CD4-positive, alpha-beta memory T cell (primary cell): ENCODE measurements at places on chromosomes 2 and 18.

DNA sequence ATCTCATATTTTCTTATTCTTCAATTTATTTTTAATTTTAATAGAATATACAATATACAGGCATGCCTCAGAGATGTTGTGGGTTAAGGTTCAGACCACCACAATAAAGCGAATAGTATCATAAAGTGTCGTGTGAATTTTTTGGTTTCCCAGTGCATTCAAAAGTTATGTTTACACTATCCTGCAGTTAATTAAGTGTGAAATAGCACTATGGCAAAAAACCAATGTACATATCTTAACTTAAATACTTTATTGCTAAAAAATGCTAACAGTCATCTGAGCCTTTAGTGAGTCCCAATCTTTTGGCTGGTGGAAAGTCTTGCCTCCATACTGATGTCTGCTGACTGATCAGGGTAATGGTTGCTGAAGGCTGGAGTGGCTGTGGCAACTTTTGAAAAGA lies 637.6 kb downstream of the TDRD15 start:
- no peak for DNase-seq

DNA sequence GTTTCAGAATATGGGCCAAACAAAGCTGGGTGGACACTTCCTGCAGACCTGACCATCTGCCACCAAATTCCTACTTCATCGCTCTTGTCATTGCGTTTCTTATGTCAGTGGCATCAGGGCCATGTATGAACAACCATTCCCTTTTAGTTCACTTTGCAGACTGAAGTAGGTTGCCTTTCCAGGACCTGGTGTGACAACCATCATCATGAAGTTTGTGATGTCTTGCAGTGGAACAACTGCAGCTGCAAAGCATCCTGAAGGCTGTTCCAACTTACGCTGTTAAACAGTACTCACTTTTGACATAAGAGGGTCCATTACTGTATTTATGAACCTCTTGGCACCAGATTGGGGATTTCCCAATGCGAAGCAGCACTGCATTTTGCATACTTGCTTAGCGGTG lies 511.6 kb downstream of the ARHGAP15 start:
- no peak for DNase-seq

DNA sequence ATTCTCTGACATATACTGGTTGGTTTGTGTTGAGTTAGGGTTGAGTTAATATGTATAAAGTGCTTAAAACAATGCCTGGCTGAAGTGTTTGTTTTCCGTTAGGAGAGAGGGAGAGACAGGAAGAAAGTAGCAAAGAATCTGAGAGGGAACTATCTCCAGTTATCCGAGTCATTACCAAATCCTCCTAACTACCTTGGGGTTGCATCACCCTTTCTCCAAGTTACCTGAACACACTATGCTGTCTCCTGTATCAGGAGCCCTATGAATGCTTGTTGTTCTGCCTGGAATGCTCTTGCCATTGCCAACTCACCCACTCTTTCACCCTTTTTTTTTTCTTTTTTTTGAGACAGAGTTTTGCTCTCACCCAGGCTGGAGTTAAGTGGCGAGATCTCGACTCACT lies 47.9 kb upstream of the ITGAV start:
- no peak for DNase-seq

DNA sequence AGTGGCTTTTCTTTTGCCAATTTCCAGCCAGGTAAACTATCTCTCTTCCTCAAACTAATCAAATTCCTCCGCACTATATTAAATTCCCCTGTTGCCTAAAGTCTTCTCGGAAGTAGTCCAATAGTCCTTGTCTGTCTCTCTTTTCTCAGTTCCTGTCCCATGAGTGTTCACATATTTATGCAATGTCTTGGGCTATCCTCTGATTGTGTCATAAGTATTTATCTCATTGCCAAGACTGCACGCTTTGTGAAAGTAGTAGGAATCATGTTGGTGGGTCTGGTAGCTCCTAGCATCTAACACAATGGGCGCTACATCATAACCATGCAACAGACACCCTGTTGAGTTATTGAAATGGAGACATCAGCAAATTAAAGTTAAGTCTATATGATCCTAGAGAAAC lies 59.9 kb upstream of the POU3F3 start:
- no peak for DNase-seq

GRCh38 chr2:201779901-201780673 lies 646 bp downstream of the ALS2 start:
- DNase-seq: no peak

DNA sequence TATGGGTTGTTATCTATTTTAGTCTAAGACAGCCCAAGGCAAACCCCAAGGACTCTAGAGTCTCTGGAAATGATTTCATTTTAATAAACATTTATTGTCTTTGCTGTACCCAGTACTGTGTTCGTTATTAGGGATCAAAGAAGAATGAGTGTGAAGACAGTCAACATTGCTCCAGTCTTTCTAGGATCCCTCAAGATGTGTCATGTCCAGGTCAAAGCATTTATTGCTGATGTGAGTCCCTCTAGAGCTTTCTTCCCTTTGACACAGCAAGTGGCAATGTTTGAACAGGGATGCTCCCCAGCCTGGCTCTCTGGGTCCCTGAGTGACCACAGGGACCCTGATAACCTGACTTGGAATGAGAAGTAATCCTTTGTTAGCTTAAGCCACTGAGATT lies 123.1 kb upstream of the STK17B start:
- no peak for DNase-seq

GRCh38 chr2:156480376-156480775 lies 44.2 kb downstream of the GPD2 start:
- no peak for DNase-seq

GRCh38 chr2:104163611-104164130 lies 690.2 kb upstream of the POU3F3 start:
- DNase-seq: no peak

- peak; percentile 21 for DNase-seq
Measured at GRCh38 chr2:158745067-158745865, 49.9 kb upstream of the DAPL1 start.

GRCh38 chr2:62334009-62334408 lies 138.1 kb downstream of the B3GNT2 start:
- no peak for DNase-seq

- peak; percentile 44 for DNase-seq
Measured at GRCh38 chr2:46615986-46616485, 136.7 kb downstream of the TMEM247 start.

DNA sequence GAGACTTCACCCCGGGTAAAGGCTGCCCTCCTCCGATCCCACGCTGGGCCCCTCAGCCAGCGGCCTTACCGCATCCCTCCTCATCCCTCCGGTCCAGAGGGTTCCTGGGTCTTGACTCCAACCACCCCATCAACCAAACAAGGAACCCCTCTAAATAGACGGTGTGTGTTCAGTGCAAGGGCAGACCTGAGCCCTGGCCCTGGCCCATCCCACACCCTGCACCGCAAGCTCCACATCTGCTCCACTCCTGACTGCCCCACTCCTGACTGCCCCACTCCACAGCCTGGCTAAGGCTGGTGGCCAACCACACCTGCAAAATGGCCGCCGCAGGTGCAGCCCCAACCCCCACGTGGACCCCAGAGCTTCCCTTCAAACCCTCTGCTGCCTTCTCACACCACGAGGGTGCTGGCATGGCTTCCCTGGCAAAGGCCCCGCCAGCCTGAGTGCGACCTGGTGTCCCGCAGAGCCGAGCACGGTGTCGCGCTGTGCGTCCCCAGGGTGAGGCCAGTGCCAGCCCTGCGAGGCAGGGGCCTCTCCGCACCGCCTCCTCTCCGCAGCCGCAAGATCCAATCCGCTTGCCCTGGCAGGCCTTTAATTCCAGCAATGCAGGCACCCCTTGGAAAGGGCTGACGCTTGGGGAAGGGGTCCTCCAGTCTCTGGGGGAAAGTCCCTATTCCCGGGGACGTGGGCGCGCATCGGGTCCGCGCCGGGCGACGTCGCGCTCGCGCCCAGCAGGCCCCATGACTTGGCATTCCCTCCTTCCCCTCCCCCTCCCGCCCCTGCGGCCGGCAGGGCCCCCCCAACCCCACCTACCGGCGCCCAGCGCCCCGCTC lies 1.5 kb downstream of the KIF1A start:
- no peak for DNase-seq

GRCh38 chr18:55912071-55912470 lies 324.1 kb upstream of the TCF4 start:
- DNase-seq: no peak

- DNase-seq: no peak
Measured at GRCh38 chr2:181362561-181362960, 94.6 kb upstream of the ITGA4 start.

DNA sequence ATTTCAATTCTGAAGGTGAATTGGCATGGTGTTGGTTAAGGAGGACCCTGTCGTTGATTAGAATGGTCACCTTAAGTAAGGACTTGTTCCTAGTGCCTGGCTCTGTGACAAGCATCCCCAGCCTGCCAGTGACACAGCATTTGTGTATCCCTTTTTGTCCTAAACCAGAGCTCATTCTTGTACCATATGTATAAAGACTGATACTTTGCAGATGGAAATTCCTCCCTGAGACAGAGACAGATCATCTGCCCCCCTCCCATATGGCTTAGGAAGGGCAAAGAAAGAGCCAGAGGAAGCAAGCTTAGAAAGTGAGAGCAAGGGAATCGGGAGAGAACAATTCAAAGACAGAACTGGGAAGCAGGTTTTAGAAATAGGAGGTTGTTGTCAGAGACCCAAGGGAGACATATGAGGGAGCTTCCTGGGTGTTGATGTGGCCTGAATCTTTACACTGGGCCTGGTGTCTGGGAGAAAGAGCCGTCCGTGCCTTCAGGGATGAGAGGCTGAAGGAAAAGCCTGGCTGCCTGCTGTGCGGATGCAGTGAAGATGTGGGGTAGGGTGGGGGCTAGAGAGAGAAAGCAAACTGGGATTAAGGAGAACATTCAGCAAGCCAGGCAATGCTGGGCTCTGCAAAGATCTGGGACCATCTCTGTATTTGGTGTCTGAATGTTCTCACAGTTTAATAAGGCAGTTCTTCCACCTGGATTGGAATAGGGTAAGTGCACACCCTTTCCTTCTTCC lies 13.2 kb upstream of the CHRNA1 start:
- DNase-seq: no peak

- no peak for DNase-seq
Measured at GRCh38 chr2:45128580-45128997, 119.3 kb upstream of the SIX2 start.

GRCh38 chr2:112019569-112019982 lies 35.5 kb upstream of the TMEM87B start:
- DNase-seq: no peak

GRCh38 chr18:73615506-73615905 lies 532.1 kb downstream of the FBXO15 start:
- no peak for DNase-seq

GRCh38 chr2:190578158-190579057 lies 43.9 kb upstream of the NEMP2 start:
- no peak for DNase-seq

DNA sequence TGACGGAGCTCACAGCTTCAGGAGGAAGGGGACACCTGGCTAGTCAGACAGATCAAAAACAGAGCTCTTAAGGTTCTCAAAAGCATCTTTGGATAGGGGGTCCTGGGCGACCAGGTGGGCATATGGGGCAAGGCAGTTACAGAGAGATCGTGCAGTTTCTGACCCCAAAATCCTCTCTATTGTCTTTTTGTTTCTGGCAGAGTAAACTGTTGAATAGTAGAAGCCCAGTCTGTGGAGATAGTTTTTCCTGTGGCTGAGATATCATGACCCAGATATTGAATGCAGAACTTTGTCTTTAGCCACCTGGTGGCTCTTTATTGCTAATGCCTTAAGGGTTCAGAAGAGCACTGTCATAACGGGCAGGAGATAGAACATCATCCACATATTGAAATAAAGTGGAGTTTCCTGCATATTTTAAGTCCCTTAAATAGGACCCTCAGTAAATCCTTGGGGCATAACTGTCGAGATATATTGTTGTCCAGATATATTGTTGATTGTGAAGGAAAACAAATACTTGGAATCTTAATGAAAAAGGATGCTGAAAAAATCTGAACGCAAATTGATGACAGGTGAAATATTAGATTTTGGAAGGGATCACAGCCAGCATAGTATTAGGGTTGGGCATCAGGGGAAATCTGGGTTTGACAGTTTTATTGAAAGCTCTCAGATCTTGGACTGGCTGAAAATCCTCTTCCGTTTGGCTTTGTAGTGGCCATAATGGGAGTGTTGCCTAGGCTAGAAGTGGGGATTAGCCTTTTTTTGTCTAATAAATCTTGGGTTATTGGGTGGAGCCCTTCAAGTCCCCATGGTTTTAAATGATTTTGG lies 14.1 kb upstream of the ZDBF2 start:
- DNase-seq: no peak

GRCh38 chr2:230732914-230733401 lies 20.3 kb downstream of the CAB39 start:
- DNase-seq: no peak

GRCh38 chr2:233882353-233882752 lies 14.2 kb upstream of the MSL3B start:
- DNase-seq: no peak

GRCh38 chr2:96484091-96484490 lies 21.1 kb downstream of the NEURL3 start:
- DNase-seq: no peak

GRCh38 chr18:10242936-10243680 lies 211.3 kb upstream of the APCDD1 start:
- DNase-seq: no peak

DNA sequence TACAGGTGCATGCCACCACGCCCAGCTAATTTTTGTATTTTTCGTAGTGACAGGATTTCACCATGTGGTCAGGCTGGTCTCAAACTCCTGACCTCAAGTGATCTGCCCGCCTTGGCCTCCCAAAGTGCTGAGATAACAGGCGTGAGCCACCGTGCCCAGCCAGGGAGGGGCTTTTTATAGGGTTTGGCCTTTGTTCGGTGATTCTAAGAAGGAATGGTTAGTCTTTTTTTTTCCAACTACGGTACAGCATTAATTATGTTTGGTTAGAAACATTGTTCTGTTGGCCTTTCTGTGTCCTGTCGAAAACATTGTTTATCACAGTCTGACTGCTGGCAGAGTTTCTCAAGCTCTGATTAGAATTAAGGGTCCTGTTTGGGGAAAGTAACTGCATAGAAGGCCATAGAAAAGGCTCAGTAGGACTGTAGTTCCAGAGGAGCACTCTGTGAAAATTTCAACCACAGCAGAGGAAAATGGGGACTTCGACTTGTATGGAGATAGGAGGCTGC lies 19.3 kb upstream of the SMCHD1 start:
- DNase-seq: no peak

DNA sequence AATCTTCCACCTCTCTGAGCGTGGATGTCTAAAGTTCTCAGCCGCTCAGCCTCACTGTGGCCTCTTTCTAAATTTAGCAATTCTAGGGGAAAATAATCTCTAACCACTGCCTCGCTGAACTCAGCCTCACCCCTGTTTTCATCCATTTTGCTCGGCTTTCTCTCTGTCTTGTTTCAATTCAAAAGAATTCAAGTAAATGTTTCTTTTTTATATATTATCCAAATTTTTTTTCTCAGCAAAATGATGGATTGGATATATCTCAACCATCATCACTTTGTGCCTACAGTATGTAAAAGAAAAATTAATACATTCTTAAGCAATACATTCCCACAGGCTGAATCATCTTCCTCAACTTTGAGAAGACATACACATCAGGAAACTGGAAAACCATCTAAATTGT lies 24.0 kb upstream of the GALNT5 start:
- no peak for DNase-seq

- no peak for DNase-seq
Measured at GRCh38 chr2:155546721-155547555, 785.6 kb downstream of the NR4A2 start.
